B cell (primary cell): ENCODE measurements at places on chromosomes 2 and 18. TPM values are rescaled to one million over a fixed set of nuclear protein-coding genes. Genes with fewer than 3 reads are reported as not detected.

The ATP6V1B1 gene
- total RNA-seq = not detected in 2 replicates

- H3K4me1 ChIP-seq = no peaks in the 10 kb centered on the region
- H3K36me3 ChIP-seq = peaks cover 10% of the 10 kb centered on the region
- no peaks in the 10 kb centered on the region for H3K27me3 ChIP-seq
- no peak overlapping the region for H3K27ac ChIP-seq
- H3K4me3 ChIP-seq = no peak overlapping the region
Measured at GRCh38 chr2:171712051-171712450, 24.8 kb downstream of the DYNC1I2 start.

- no peaks in the 10 kb centered on the region for H3K27me3 ChIP-seq
- no peak overlapping the region for H3K27ac ChIP-seq
- no peaks in the 10 kb centered on the region for H3K4me1 ChIP-seq
- no peaks in the 10 kb centered on the region for H3K36me3 ChIP-seq
- DNase-seq = no peak
Measured at GRCh38 chr2:59239146-59239545, 998.0 kb upstream of the FANCL start.

GRCh38 chr2:194545978-194546377, 1111.0 kb upstream of the SLC39A10 start:
- H3K4me1 ChIP-seq = no peaks in the 10 kb centered on the region
- H3K36me3 ChIP-seq = no peaks in the 10 kb centered on the region
- DNase-seq = peak; percentile 4
- H3K27ac ChIP-seq = no peak overlapping the region
- H3K4me3 ChIP-seq = no peak overlapping the region

DNA sequence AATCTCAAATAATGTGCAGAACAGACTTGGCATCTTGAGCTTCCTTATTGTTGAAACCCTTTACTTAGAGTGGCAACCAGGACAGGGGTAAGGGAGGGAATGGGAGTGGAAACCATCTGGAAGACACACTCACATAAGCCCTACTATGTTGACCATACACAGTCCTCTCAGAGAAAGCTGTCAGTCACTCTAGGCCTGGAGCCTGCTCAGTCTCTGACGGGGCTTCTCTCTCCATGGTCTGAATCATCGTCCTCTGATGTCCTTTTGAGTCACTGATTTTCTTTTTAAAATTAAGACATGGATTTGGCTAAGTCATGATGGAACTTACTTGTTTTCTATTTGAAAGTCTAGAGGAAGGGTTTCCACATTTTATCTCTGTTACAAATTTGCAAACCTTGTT, 74.0 kb downstream of the MYO1B start:
- H3K36me3 ChIP-seq = no peaks in the 10 kb centered on the region
- H3K4me3 ChIP-seq = no peak overlapping the region
- DNase-seq = no peak
- peaks cover 79% of the 10 kb centered on the region for H3K4me1 ChIP-seq

The CEP68 gene
- total RNA-seq = 31.8 and 32.0 TPM in 2 replicates

DNA sequence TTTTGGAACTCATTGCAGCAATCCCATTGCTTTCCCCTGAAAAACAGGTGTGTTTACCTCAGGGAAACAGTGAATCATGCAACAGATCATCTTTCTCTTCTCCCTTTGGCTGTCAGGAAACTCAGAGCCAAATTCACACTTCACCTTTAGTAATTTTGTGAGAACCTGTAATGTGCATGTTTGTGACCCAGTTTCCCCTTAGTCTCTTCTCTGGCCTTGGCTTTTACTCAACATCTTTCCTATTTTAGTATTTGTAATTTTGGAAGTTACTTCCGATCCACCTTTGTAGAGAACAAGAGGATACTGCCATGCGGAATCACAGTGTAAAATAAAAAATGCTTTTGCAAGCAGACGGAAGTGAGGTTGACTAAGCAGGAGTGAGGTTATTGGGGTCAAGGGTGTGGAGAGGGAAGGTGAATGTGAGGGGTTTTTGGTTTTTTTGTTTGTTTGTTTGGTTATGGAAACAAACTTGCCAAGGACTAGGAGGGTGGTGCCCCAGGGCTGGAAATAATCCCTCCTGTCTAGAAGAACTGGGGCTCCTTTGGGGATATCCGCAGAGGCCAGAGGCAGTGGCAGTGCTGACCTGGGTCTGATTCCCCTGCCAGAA, 14.0 kb downstream of the ASPRV1 start:
- H3K27me3 ChIP-seq = no peaks in the 10 kb centered on the region
- no peak overlapping the region for H3K4me3 ChIP-seq
- no peak for DNase-seq
- H3K36me3 ChIP-seq = no peaks in the 10 kb centered on the region

The SOWAHC gene
- total RNA-seq = 0.05 and 0.07 TPM in 2 replicates

The ANKRD62 gene
- total RNA-seq = not detected in 2 replicates

DNA sequence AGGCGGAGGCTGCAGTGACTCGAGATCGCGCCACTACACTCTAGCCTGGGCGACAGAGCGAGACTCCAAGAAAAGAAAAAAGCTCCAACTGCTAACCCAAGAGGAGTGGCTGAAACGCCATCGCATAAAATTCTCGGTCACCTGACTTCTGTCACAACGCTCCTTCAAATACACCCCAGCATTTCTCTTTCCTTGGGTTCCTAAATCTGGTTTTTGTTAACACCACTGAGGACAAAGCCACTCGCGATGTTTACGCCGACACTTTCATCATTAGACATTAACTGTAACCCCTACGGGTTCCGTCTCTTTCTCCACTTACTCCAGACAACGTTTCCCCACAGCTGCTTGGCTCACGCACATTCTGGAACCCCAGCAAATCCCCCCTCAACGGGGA, 679 bp downstream of the CLK1 start:
- peaks cover 6% of the 10 kb centered on the region for H3K36me3 ChIP-seq
- H3K4me3 ChIP-seq = peak overlapping the region; percentile 100
- H3K27ac ChIP-seq = peak overlapping the region; percentile 98

- no peak overlapping the region for H3K4me3 ChIP-seq
- no peak overlapping the region for H3K27ac ChIP-seq
- no peaks in the 10 kb centered on the region for H3K27me3 ChIP-seq
- no peak for DNase-seq
- no peaks in the 10 kb centered on the region for H3K36me3 ChIP-seq
Measured at GRCh38 chr2:111066062-111066593, 54.6 kb upstream of the BCL2L11 start.

- H3K4me3 ChIP-seq = no peak overlapping the region
- H3K36me3 ChIP-seq = no peaks in the 10 kb centered on the region
- no peak overlapping the region for H3K27ac ChIP-seq
- H3K27me3 ChIP-seq = no peaks in the 10 kb centered on the region
- DNase-seq = no peak
Measured at GRCh38 chr2:57696016-57696415, 350.6 kb upstream of the VRK2 start.

The M1AP gene
- not detected in 2 replicates for total RNA-seq

The CTAGE1 gene
- total RNA-seq = not detected in 2 replicates

- H3K27me3 ChIP-seq = no peaks in the 10 kb centered on the region
- peak; percentile 8 for DNase-seq
- H3K27ac ChIP-seq = no peak overlapping the region
- no peak overlapping the region for H3K4me3 ChIP-seq
- no peaks in the 10 kb centered on the region for H3K4me1 ChIP-seq
Measured at GRCh38 chr2:138846216-138846821, 66.1 kb upstream of the NXPH2 start.

DNA sequence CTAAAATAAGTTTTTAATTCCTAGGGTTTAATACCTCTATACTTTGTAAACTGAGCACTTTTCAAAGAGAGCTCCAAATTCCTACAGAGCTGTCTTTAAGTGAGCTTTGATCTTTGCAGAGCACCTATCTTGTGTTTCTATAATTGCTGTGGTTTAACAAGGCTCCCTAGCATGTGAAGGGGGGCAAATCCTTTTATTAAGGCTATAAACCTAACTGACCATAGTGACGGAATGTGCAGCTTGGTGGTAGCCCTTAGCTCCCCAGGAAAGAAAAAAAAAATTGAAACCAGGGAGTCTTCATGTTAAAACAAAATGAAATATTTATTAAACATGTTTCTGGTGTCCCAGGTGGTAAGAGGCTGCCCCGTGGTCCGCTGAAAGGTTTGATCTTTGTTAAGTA, 78.6 kb upstream of the ETAA1 start:
- H3K27ac ChIP-seq = no peak overlapping the region
- no peaks in the 10 kb centered on the region for H3K4me1 ChIP-seq
- no peaks in the 10 kb centered on the region for H3K27me3 ChIP-seq

The LYG2 gene
- total RNA-seq = not detected in 2 replicates

DNA sequence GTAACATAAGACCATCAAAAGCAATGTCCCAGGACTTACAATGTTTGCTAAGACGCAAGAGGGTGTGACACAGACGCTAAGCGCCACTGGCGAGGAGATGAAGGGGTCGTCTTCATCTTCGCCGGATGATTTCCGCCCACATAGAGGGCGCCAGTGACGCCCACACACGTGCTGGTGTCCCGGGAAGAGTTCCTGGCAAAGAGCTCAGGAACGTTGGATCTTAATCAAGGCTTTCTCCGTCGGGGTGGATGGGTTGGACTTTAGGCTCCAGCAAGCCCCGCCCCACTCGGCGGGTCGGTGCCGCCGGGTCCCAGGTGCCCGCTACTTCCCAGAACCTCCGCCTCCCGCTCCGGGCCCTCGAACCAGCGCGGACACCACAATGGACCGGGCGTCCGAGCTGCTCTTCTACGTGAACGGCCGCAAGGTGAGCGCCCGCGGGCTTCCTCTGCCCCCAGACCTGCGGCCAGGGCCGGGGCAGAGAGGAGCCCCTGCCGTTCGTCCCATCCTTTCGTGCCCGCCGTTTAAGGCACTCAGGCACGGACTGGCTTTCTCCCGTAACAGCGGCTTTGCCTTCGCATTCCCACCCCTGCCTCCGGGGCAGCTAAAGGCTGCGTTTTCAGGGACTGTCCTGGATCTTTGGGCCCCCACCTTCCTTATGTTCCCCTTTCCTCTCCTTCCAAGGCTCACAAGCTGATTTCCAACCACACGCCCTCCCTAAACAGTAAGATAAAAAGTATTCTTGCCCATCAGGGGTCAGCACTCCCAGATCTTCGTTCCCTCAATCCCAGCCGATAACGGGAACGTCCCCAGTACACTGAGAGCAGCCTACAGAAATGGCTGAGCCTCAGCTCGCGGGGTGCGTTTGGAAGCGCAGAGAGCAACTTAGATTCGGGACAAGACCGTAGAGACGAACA, at the start of gene AOX1:
AOX1 (plus strand) TSS at position 285 of the 914 bp plus-strand sequence; CDS start at position 380, 95 bp downstream.
- H3K27ac ChIP-seq = no peak within 1 kb of the TSS
- peaks cover 20% of the 10 kb centered on the region for H3K4me1 ChIP-seq
- H3K27me3 ChIP-seq = peaks cover 19% of the 10 kb centered on the region
- peak; percentile 54 for DNase-seq
- no peaks in the 10 kb centered on the region for H3K36me3 ChIP-seq

The HOXD12 gene
- not detected in 2 replicates for total RNA-seq

- H3K4me3 ChIP-seq = no peak overlapping the region
- DNase-seq = no peak
- H3K27ac ChIP-seq = no peak overlapping the region
- H3K27me3 ChIP-seq = no peaks in the 10 kb centered on the region
- no peaks in the 10 kb centered on the region for H3K4me1 ChIP-seq
Measured at GRCh38 chr2:100964222-100964621, 37.9 kb upstream of the RPL31 start.

DNA sequence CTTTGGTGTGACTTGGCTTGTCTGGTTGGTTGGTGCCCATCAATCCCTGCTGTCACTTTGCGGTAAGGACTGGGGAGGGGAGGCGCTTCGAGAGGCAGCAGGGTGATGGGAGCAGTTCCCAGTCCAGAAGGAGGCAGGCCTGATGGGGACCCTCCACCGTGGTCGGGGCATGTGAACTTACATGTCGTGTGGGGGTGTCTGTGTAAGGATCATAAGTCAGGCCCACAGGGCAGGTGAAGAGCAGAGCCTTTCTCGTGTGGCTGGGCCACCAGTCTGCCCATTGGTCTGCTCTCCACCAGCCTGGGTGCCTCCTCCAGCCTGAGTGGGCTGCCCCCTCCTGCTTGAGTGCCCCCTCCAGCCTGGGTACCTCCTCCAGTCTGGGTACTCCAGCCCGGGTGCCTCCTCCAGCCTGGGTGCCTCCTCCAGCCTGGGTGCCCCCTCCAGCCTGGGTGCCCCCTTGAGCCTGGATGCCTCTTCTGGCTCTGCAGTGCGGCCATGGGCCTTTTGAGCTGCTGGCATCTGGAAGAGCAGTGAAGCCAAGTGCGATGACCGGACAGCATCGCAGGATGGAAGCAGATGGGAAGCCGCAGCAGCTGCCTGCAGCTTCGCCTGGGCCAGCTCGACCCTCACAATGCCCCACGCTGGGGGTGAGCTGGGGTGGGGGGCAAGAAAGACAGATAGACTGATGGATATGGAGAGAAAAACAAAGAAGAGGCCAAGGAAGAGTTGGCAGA, 25.0 kb downstream of the ATOH8 start:
- H3K27me3 ChIP-seq = no peaks in the 10 kb centered on the region
- no peak for DNase-seq
- no peaks in the 10 kb centered on the region for H3K36me3 ChIP-seq
- H3K4me3 ChIP-seq = no peak overlapping the region

GRCh38 chr2:241036397-241036963, 38.1 kb downstream of the SNED1 start:
- no peaks in the 10 kb centered on the region for H3K27me3 ChIP-seq
- peaks cover 3% of the 10 kb centered on the region for H3K36me3 ChIP-seq
- H3K4me3 ChIP-seq = peak overlapping the region; percentile 39
- peak; percentile 87 for DNase-seq

The RAPGEF4 gene
- total RNA-seq = 0.22 TPM in 1 of 2 replicates, not detected in the other

- H3K4me3 ChIP-seq = no peak overlapping the region
- peaks cover 12% of the 10 kb centered on the region for H3K36me3 ChIP-seq
- no peaks in the 10 kb centered on the region for H3K27me3 ChIP-seq
- no peak overlapping the region for H3K27ac ChIP-seq
Measured at GRCh38 chr18:11909591-11910026, 1.5 kb upstream of the MPPE1 start.

DNA sequence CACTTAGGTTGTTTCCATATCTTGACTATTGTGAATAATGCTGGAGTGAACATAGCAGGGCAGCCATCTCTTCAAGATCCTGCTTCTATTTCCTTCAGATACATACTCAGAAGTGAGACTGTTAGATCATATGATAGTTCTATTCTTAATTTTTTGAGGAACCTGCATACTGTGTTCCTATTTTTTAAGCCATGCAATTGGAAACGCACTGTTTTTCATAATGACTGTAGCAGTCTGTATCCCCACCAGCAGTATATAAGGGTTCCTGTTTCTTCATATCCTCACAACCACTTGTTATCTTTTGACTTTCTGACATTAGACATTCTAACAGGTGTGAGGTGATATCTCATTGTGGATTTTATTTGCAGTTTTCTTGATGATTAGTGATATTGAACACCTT, 15.5 kb downstream of the NEURL3 start:
- H3K4me3 ChIP-seq = no peak overlapping the region
- H3K27me3 ChIP-seq = no peaks in the 10 kb centered on the region
- peaks cover 10% of the 10 kb centered on the region for H3K4me1 ChIP-seq
- H3K36me3 ChIP-seq = no peaks in the 10 kb centered on the region
- no peak overlapping the region for H3K27ac ChIP-seq

DNA sequence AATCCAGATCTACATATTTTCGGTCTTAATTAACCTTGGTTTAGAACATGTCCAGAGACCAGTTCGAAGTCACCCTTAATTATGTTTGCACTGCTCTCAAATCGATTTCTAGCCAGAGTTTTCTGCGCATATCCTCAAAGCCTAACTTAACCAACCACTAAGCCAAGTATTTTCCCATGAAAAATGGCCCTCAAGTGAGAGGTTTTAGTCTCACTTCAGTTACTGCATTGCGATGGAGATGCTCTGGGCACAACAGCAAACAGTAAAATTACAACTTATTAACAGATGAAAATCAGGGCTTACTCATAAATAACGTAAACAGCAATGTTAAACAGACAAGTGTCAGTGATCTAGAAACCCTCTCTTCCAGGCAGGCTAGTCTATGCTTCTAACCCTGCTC, 4.5 kb downstream of the RTN4 start:
- peaks cover 20% of the 10 kb centered on the region for H3K4me1 ChIP-seq
- DNase-seq = no peak
- H3K27me3 ChIP-seq = no peaks in the 10 kb centered on the region
- no peak overlapping the region for H3K27ac ChIP-seq
- H3K4me3 ChIP-seq = no peak overlapping the region
- H3K36me3 ChIP-seq = peaks cover 3% of the 10 kb centered on the region
